ENCODE measurements at places on chromosomes 12 and 14.

DNA sequence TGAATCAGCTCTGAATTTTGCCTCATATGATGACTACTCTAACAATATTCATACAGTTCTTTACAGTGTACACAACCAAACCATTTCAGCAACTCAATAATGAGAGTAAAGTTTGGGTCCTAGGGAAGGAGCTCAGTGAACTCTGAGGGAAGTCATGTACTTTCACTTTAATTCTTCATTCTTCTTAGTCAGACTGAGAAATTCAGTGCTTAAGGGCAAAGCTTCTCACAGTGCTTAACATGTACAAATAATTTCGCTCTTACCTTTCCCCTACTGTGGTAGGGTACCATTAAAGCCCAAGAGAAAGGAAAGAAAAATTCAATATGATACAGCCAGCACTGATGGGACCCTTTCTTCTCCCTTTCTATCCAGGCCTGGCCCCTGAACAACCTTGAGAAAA lies 435.0 kb downstream of the NELL2 start:
- no peak for DNase-seq

- no peak for DNase-seq
Measured at GRCh38 chr12:21699851-21700250, 42.2 kb upstream of the LDHB start.

- DNase-seq: no peak
Measured at GRCh38 chr14:46290706-46291105, 360.9 kb downstream of the RPL10L start.

DNA sequence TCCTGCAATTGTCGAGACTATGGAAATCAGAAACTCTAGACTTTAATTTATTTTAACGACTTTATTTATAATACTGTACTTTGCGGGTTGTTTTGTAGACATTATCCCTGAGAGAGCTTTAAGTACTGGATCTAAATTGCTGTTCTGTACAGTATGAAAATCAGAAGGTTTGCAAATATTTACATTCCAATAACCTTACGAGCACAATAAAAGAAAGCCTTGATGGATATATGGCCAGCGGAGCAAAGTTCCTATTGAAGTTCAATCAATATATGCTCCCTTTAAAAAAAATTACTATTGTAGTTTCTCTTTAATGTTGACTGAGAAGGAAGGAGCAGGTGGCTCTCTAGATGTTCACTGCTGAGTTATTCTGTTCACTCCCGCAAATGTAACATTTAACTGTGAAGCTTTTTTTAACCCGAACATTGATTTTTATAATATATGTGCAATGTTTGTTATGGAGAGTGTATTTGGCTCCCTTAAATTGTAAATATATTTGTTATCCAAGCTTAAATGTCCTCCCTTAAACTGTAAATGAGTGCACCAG lies 235.3 kb downstream of the PLCZ1 start:
- DNase-seq: no peak

DNA sequence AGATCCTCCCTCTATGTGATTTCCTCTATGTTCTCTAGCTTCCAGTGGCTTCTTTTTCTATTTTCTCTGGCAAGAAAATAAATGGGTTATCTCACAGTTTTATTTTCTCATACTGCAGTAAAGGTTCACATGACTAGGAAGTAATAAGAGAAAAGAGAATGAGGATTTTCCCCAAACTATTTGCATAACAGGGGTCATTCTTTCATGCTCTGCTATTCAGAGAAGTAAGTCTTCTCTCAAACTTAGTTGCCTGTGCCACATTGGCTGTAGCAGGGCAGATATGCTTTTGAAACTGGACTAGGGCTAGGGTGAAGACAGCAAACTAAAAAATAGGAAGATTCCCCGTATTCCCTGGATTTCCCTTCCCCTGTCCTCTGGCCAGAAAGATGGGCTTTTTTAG lies 57.4 kb downstream of the ACSM4 start:
- no peak for DNase-seq

GRCh38 chr12:54304187-54304810 lies 3.5 kb upstream of the NFE2 start:
- no peak for DNase-seq

GRCh38 chr12:15701631-15702156 lies 87.5 kb downstream of the EPS8 start:
- no peak for DNase-seq

DNA sequence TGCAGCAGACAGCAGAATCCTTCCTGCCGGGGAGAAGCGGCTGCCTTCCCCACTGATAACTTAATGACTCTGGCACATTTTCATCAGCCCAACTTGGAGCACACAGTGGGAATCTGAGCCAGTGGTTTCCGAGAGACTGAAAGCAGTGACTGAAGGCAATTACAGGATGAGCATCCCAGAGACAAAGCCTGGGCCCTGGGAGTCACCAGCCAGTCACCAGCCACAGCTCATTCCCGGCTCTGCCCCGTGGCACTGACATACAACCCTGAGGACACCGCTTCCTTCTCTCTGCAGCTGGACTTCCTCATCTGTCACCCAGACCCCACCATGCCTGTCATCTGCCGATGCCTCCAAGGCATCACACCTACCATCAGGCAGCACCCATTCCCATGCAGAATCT lies 192.3 kb downstream of the DPF3 start:
- DNase-seq: no peak
